ENCODE measurements at places on chromosomes 2 and 18. TPM values are rescaled to one million over a fixed set of nuclear protein-coding genes. Genes with fewer than 3 reads are reported as not detected.

The FIGN gene
- under 0.01 TPM for total RNA-seq

The ACVR2A gene
- total RNA-seq: 1.9 TPM

The CRYBA2 gene
- total RNA-seq: not detected

The AQP12A gene
- total RNA-seq: not detected

The CFAP210 gene
- not detected for total RNA-seq

The HOXD10 gene
- not detected for total RNA-seq

The KATNAL2 gene
- total RNA-seq: 2.2 TPM

The SPP2 gene
- total RNA-seq: not detected

The RGPD4 gene
- total RNA-seq: not detected

The MC4R gene
- not detected for total RNA-seq

The ARL4C gene
- total RNA-seq: 15.6 TPM

The MRO gene
- not detected for total RNA-seq

The RAB31 gene
- total RNA-seq: 1.9 TPM

The LIPT1 gene
- 6.5 TPM for total RNA-seq

The VSNL1 gene
- not detected for total RNA-seq

The ARHGAP25 gene
- total RNA-seq: 43.6 TPM

The ST3GAL5 gene
- total RNA-seq: 4.0 TPM

The ZC3H8 gene
- total RNA-seq: 2.2 TPM

The ZNF804A gene
- 4.6 TPM for total RNA-seq

The C2orf66 gene
- 0.27 TPM for total RNA-seq

The ASB18 gene
- under 0.01 TPM for total RNA-seq

The PPM1G gene
- total RNA-seq: 66.2 TPM

The MYL12B gene
- total RNA-seq: 141 TPM

The GPC1 gene
- 1.9 TPM for total RNA-seq

The TXNDC2 gene
- total RNA-seq: not detected

The POU3F3 gene
- total RNA-seq: not detected

The PRKAG3 gene
- not detected for total RNA-seq

Measured in hematopoietic multipotent progenitor cell (in vitro differentiated cells).